T47D (cell line): ENCODE measurements at places on chromosomes 11 and 22.

GRCh38 chr11:120186774-120187591 is 23.8 kb upstream of the OAF start:
- DNase-seq, result no peak

DNA sequence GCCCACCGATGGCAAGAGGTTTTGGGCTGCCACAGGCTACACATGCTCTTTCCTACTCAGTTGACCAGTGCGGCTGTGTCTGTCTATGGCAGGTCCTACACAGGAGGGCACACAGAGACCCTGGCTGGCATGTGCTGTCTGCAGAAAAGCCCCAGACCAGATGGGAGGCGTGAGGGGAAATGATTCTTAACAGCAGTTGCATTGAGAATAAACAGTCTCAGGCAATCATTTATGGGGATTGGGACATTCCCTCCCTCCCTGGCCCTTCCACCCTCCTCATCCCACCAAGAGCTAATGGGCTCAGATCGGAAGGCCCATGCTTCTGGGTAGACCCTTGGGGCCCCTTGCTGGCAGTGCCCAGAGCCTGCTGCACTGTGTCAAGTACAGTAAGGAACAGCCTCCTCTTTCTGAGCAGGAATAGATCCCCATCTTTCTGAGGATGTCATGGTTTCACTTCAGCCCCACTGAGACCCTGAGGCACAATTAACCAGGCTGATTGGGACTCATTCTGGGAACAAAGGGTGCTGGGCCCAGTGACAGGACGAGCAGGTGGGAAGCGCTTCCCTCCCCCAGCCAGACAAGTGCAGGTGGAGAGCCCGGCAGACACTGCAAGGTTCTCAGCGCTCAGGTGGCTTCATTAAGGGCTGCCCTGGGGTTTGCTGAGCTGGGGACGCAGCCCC is 28.3 kb downstream of the TSPAN18 start:
- no peak for DNase-seq

- DNase-seq, result peak; percentile 26
These were observed 35.0 kb downstream of the TIMP3 start for GRCh38 chr22:32836280-32837123.

DNA sequence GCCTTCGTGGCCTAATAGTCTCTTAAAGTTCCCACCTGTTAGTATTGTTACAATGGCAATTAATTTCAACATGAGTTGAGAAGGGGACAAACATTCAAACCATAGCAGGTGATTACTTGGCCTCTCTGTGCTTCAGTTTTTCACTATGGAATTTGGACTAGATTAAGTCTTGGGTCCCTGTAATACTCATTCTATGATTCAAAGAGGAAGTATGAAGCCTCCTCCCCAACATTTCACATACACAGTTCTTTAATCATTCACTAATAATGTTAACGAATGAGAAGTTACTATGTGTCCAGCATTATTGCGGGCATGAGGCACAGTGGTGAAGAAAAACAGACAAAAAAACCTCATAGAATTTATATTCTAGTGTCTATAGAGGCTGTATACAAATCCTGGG is 19.9 kb upstream of the USP47 start:
- DNase-seq, result no peak

GRCh38 chr11:1307163-1307870 is 2.1 kb downstream of the TOLLIP start:
- no peak for DNase-seq

DNA sequence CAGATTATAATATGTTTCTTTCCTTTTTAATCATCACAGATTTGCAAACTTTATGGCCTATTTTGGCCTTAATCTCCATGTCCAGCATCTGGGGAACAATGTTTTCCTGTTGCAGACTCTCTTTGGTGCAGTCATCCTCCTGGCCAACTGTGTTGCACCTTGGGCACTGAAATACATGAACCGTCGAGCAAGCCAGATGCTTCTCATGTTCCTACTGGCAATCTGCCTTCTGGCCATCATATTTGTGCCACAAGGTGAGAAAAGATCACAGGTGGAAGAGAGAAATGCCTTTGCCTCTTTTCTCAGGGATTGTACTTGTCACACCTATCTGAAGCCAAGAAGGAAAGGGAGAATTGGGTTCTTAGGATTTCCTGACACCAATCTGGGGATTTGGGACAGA is 36.9 kb downstream of the SLC22A9 start:
- no peak for DNase-seq

DNA sequence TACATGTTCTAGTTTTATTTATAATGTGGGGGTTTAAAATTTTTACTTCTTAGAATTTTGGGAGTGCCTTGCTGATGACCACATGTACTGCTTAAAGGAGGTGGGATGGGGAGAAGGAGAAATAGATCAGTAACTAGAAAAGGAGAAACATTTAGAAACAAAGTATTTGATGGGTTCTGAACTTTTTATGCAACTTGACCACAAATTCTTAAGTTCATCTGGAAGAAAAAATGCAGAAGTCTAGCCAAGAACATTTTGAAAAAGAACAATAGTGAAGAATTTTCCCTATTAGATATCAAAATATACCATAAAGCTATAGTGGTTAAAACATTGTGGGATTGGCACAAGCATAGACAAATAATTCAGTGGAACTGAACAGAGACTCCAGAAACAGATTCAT is 73.3 kb upstream of the AMPD3 start:
- no peak for DNase-seq

DNA sequence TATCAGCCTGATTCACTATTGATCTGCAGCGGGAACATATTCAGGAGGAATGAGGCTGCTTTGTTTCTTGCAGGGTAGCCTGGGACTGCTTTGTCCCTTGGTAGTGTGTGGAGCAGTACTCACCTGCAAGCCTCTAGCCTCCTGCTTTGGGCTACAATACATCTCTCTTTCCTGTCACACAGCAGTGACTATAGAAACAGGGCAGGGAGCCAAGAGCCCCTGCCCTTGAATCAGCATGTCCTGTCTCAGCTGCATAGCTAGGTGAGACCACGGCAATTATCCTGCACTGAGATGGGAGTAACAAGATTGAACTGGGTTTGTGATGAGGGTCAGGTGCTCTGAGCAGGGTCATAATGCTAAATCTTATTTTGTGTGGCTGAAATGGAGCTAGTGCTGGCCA is 191.9 kb downstream of the NELL1 start:
- DNase-seq, result no peak

GRCh38 chr11:87803748-87804147 is 371.5 kb downstream of the RAB38 start:
- no peak for DNase-seq

- peak; percentile 71 for DNase-seq
These were observed 42.3 kb downstream of the GRAMD1B start for GRCh38 chr11:123472236-123472935.

- no peak for DNase-seq
These were observed 386.3 kb downstream of the AASDHPPT start for GRCh38 chr11:106463796-106464201.

- no peak for DNase-seq
These were observed 1327.3 kb downstream of the TBC1D22A start for GRCh38 chr22:48089601-48090331.

DNA sequence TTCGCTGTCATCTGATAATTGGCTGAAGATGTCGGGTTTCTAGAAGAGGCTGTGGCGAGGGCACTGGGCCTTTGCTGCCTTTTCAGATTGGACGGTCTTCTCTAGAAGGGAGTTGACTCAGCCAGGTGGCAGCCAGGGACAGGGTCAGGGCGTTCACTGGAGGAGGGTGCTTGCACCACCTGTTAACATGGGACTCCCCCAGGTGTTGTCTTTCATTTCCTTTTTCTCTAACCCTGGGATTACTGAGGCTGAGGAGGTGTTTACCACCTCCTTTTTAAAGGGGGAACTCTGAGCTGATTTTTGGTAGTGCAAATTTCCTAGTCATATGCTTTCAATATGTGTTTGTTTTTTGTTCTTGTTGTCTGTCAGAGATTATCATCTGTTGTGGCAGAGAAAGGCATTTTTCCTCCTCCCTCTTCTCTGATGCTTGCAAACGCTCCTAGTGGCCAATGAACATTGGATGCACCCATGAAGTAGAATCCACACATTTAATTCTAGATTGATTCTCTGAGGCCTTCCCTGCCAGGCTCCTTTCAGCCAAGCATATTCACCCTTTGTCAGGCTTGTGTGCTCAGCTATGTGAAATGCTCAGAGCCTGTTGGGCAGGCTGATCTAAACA is 54.1 kb downstream of the LDLRAD3 start:
- no peak for DNase-seq

DNA sequence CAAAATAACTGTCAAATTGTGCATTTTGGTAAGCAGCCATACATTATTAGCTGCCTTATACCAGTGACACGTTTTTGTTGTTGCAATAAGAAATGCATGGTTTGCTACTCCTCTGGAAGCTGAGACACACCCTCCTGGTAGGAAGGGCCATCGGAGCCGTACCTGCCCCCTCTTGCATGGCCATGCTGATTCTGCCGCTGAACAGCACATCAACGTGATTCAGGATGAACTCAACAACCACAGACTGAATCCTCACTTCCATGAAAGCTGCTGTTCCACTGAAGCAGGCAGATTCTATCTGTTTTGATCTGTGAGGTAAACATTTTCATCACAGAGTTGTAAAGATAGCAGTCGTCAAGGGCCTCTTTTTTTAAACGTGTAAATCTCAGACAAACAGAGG is 38.6 kb upstream of the TP53AIP1 start:
- no peak for DNase-seq

DNA sequence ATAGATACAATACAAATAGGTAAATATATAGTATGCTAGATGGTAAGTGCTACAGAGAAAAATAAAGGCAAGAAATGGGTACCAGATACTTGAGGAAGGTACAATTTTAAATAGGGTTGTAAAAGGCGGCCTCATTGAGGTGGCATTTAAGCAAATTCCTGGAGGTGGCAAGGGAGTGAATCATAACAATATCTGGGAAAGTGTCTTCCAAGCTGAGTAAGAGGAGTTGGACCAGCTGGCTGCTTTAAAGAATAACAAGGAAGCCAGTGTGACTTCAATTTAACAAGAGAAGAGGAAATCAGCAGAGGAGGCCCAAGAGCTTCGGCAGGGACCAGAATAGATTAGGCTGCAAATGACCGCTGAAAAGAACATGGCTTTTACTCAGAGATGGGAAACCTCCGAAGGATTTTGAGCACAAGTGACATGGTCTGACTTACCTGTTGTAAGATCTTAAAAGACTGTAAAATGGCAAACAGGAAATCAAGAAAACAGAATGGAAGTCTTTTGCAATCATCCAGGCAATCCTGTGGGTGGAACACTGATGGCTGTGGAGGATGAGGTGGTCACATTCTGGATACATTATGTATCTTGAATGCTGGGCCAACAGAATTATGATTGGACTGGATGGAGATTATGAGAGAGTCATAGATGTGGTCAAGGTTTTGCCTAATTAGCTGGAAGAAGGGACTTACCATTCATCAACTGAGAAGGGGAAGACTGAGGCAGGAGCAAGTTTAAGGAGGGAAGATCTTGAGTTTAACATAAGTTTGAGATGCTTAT is 77.2 kb downstream of the RDX start:
- no peak for DNase-seq

GRCh38 chr11:94895971-94896370 is 77.4 kb downstream of the CWC15 start:
- no peak for DNase-seq

- no peak for DNase-seq
These were observed 68.3 kb downstream of the HIPK3 start for GRCh38 chr11:33325451-33325850.

- DNase-seq, result no peak
These were observed 7.3 kb downstream of the ADORA2A start for GRCh38 chr22:24434471-24435322.

DNA sequence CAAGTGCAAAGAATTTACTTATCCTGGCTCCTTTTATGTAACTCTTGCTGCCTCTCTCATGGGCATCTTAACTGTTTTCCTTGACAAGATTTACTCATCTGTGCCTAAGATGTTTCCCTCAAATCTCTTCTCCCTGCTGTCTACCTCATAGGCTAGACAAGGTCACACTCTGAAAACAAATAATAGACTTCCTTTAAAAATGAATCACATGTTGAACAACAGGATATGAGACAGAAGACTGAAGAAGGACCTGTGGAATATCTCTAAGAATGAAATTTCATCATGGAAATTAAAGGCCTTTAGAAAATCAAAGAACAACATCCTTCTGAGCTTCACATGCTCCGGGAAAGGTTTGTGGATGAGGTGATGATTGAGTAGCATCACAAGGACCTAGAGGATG is 6.0 kb upstream of the SCGB2A2 start:
- no peak for DNase-seq

DNA sequence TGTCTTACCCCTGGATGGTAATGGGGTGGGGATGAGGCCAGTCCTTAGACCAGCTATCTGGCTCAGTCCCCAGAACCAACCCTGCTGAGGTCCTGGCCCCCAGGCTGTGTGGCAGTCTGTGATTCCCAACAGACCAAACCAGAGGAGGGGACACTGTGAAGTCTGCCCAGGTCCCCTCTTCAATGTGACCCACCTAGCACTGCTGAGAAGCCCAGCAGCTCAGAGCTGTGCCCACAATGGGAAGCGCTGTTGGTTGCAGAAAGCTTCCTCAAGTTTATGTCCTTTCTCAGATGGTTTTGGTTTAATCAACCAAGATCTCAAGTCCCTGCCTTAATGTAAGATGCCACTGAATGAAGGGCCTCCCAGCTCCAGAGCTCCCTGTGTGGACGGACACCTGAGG is 114.7 kb upstream of the IGLL5 start:
- DNase-seq, result no peak

DNA sequence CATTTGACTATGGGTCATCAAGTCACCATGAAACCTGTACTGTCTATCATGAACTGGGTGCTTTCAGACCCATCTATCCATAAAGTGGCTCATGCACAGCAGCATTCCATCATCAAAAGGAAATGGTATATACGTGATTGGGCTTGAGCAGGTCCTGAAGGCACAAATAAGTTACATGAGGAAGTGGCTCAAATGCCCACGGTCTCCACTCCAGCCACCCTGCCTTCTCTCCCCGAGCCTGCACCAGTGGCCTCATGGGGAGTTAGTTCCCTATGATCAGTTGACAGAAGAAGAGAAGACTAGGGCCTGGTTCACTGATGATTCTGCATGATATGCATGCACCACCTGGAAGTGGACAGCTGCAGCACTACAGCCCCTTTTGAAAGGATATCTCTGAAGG is 312.5 kb downstream of the TENM4 start:
- DNase-seq, result no peak

DNA sequence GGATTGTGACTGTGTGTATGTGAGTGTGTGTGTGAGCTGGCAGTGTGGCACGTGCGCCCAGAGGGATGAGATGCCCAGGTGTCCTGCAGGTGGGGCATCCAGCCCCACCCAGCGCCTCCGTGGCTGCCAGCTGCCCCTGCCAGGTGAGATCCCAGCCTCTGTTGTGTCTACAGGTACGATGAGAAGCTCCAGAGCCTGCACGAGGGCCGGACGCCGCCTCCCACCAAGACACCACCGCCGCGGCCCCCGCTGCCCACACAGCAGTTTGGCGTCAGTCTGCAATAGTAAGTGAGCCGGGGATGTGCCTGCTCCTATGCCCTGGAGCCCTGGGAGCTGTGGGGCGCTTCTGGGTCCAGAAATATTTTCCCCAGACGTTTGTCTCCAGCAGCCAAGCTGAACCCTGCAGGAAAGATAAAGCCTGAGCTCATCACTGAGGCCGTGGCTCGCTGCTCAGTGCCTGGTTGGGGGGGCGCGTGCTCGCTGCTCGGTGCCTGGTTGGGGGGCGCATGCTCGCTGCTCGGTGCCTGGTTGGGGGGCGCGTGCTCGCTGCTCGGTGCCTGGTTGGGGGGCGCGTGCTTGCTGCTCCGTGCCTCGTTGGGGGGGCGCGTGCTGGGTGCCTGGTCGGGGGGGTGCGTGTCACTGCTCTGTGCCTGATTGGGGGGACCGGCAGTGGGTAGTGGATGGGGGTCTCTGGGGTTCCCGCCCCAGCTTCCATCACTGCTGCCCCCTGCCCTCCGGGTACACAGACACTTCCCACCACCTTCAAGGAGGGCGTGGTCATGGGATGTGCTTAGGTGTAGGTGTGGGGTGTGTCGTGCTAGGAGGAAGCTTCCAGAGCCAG is 73.2 kb downstream of the ARHGAP8 start:
- DNase-seq, result no peak
